ENCODE measurements at places on chromosomes 2 and 18.

GRCh38 chr2:10331702-10332401 lies 29.1 kb downstream of the HPCAL1 start:
- DNase-seq: no peak

DNA sequence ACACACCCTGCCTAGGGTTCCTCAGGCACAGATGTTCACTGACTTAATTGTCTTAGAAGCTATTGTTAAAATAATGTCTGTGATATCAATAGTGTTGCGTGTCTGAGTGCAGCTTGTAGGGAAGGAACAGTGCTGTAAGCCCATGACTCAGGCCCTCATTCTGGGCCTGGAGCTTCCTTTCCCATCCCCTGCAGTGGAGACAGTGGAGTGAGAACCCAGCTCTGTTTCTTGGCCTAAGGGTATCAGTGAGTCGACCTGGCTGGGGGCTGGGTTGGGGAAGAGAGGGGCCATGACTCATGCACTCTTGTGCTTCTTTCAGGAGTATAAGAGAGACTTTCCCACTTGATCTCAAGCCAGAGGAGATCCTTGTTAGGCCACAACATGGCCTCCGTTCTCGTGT lies 106.8 kb downstream of the HRH4 start:
- no peak for DNase-seq

DNA sequence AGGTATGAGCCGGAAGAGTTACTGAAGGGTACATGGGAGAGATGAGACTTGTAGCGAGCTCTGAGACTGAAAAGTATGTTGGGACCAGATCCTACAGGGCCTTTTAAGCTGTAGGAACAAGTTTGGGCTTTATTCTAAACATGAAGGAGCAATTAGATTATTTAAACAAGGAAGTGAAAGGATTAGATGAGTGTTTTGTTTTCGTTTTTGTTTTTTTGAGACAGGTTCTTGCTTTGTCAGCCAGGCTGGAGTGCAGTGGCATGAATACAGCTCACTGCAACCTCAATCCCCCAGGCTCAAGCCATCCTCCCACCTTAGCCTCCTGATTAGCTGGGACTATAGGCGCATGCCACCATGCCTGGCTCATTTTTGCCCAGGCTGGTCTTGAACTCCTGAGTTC lies 110.7 kb downstream of the C1D start:
- DNase-seq: no peak

DNA sequence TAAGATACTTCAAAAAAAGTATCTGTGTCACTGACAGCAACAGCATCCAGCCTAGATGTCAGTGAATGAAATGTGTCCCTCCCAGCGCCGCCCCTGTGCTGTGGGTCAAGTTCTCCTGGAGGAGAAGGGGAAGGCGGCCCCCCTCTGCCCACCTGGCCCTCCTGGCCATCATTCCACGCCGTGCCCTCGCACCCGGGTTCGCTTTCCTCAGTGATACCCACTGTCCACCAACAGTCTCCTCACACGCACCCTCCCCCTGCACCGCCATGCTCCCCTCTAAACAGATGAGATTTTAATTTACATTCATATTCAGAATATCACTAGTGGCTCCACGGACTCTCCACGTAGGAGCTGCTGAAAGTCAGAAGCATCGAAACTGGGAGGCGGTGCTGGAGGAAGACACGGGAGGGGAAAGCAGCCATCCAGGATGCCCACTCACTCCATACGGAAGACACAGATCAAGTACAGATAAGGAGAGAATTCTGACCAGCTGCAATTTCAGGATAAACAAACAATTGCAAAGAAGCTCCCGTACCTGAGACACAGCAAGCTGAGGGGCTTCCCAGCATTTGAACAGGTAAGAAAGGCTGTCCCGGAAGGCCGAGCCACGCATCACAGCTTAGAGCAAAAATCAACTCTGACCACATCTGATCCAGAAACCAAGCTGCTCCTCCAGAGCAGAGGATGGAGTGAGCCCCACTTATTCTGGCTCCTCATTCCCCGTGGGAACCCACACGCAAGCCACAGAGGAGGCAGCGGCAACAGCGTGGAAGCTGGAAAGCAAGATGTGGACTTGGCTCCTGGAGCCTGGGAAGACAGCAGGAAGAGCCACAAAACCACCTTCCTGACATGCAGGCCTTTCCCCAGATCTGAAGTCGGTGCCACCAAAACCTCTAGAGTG lies 49.7 kb downstream of the PXDN start:
- DNase-seq: no peak

DNA sequence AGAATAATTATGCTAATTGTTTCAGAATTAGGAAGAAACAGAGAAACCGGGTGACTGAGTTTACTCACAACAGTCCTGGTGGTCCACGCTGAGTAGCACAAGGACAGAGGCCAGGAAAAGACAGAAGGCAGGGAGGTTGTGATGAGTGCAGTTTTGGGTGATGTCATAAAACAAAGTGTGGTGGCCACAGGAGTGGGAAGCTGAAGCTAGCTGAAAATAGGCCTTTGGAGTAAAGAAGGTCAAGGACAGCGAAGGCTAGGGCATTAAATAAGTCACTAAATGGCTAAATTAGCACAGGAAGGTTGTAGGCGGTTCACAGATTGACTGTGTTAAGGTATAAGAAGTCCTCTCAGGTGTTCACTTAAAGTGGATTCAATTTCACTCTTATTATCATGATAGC lies 120.9 kb upstream of the TTN start:
- DNase-seq: no peak

GRCh38 chr2:241867776-241868420 lies 1.6 kb upstream of the RTP5 start:
- DNase-seq: no peak

- no peak for DNase-seq
Measured at GRCh38 chr18:55109818-55110414, 150.7 kb upstream of the CCDC68 start.

GRCh38 chr2:129912066-129912820 lies 67.2 kb upstream of the RAB6C start:
- no peak for DNase-seq

DNA sequence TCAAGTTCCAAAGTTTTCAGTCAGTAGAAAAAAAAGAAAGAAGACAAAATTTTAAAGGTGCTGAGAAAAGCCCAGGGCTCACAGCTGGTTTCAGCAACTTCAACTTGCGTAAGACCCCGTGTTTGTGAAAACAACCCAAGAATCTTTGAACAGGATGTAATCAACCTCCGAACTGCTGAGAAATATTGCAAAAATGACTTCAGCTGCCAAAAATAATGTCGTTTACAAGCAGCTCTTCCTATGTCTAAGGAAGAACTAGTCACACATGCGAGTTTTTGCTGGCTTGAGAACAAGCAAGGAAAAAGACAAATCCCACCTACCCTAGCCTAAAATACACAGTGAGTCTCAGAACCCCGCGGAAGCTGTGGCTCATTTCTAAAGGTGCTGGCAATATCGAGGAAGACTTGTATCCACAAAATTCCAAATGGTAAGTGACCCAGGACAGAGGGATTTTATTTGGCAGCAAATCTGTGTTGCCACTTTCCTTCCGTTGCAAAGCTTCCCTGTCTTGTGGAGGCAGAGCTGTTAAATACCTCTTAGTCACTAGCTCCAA lies 59.8 kb upstream of the SLC8A1 start:
- DNase-seq: peak; percentile 39

DNA sequence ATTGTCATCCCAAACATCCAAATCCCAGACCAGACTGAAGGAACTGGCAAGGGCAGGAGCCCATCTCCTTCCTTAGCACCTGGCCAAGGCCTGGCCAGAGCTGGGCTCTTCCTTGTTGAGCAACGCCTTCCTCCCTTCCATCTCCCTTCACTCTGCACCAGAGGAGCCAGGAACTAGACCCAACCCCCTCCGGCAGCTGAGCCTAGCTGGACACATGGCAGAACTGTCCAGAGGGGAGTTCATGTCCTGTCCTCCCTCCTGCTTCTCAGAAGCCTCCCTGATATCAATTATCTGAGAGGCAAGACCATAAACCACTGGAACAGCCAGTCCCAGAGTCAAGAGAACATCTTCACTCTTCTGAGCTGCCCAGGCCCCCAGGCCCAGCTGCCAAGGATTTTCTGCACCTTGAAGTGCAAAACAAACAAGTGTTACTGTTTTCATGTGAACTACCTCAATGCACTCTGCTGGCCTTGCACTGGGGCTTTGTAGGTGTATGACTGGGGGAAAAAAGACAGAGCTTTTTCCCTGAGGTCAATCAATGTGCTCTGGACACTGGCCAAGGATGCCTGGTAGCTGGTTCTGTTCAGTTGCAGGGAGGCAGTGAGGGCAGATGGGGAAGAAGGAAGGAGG lies 107.6 kb upstream of the MSH6 start:
- DNase-seq: no peak

- DNase-seq: no peak
Measured at GRCh38 chr2:207935991-207936370, 89.3 kb downstream of the PLEKHM3 start.

- DNase-seq: peak; percentile 15
Measured at GRCh38 chr2:68653538-68653982, 10.2 kb downstream of the PROKR1 start.

GRCh38 chr18:30175621-30176225 lies 866.8 kb downstream of the DSC3 start:
- no peak for DNase-seq

GRCh38 chr2:181978351-181979150 lies 7.1 kb upstream of the PPP1R1C start:
- no peak for DNase-seq

- peak; percentile 64 for DNase-seq
Measured at GRCh38 chr2:42835577-42836371, 43.4 kb upstream of the HAAO start.

- no peak for DNase-seq
Measured at GRCh38 chr18:26479681-26480079, 68.7 kb downstream of the KCTD1 start.

- no peak for DNase-seq
Measured at GRCh38 chr2:221439761-221440479, 132.2 kb downstream of the EPHA4 start.

GRCh38 chr2:19028587-19029375 lies 329.6 kb downstream of the OSR1 start:
- DNase-seq: no peak
